Spinal cord (tissue), 10 donors: ENCODE measurements at places on chromosomes 7 and 10. TPM values are rescaled to one million over a fixed set of nuclear protein-coding genes. Genes with fewer than 3 reads are reported as not detected.

MCM10 gene
- 4.4 TPM for total RNA-seq

LDB3 gene
- total RNA-seq, result 0.66 TPM

SOSTDC1 gene
- 48.7 TPM for total RNA-seq

INSYN2A gene
- 3.9 TPM for total RNA-seq

ZNF467 gene
- total RNA-seq, result 2.8 TPM

MAGI2 gene
- total RNA-seq, result 61.3 TPM

RELN gene
- 31.9 TPM for total RNA-seq

FAM170B gene
- not detected for total RNA-seq

CH25H gene
- total RNA-seq, result 2.1 TPM

CPN1 gene
- total RNA-seq, result 0.11 TPM
